NCI-H446 (cell line): ENCODE measurements at places on chromosomes 6 and 20.

DNA sequence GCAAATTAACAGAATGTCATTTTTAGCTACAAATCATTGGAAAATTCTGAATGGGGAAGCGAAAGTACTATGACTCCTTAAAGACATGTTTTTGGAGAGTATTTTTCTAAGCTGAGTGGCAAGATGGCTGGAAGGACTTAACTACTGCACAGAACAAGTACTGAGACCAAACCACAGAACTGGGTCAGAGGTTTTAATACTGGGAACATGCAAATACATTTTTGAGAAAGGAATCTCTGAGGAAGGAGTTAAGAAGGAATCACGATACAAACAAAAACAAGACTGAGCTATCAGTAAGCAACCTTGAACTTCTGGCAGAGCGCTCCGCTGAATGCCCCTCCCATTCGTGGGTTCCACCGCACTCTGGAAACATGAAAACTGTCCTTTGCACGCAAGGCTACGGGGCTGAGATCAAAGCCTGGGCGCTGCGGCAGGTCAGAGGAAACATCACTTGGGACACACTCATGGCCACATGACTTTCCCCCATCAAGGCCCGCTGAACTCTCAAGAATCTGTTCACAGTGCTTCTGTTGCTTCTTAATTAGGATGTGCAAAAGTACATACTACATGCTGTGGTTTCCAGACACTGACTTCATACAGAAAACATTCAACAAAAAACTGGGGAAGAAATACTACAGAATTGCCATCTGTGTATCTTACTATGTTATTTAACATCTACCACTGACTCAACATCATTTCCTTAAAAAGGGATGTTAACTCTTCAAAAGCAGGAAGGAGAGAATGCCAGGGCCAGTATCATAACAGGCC lies 27.8 kb downstream of the SLC23A2 start:
- no peak for DNase-seq

- DNase-seq, result no peak
Observed at GRCh38 chr6:110728501-110728900, 86.8 kb downstream of the CDK19 start.

- no peak for DNase-seq
Observed at GRCh38 chr6:51462896-51463295, 624.5 kb downstream of the PKHD1 start.

DNA sequence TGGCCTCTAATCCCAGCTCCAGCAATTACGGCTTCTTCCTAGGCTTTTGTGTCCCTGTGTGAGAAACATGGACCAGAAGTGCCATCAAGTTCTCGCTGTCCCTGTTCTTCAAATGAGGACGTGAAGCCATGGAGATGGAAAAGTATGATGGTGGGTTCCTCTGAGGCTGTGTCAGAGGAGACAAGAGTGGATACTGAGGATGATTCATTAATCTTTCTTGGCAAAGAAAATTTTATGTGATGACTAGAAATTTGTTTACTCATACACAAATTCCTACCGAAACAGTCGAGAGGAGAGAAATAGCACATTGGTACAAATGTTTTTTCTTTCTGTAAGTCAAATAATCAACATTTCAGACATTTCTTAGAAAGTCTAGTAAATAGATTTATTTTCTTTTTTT lies 35.0 kb upstream of the PNRC1 start:
- no peak for DNase-seq

DNA sequence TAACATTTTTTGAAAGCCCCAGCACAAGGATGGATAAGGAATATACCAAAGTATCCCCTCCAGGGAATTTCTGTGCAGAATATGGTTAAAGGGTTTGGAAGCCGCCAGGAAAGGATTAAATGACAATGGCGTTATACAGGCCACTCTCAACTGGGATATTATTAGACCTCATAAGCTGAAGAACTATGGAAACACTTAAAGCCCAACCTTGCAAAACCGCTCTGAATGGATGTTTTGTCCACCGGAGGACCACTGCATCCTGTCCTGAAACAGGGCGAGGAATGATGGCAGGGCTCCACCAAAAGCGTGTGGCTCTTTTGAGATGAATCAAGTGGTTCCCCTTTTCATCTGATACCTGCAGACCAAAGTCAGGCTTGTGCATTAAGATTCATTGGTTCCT lies 32.4 kb downstream of the NFATC2 start:
- no peak for DNase-seq

DNA sequence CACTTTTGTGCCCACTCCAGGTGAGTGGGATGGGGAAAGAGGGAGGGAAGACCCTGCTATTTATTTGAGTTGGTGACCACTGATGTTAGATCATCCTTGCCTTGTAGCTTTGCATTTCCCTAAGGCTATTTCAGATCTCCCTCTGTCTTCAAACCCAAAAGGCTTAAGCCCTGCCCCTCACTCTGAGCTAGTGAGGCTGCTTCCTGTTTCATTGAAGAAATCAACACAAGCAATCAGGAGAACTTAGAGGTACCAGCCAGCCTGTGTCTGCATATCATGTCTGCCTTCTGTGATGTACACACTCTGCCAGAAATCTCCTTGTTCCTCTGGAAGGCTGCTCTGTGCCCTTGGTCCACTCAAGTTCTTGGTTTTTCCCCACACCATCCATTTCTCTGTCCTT lies 135.3 kb downstream of the ARID1B start:
- no peak for DNase-seq

DNA sequence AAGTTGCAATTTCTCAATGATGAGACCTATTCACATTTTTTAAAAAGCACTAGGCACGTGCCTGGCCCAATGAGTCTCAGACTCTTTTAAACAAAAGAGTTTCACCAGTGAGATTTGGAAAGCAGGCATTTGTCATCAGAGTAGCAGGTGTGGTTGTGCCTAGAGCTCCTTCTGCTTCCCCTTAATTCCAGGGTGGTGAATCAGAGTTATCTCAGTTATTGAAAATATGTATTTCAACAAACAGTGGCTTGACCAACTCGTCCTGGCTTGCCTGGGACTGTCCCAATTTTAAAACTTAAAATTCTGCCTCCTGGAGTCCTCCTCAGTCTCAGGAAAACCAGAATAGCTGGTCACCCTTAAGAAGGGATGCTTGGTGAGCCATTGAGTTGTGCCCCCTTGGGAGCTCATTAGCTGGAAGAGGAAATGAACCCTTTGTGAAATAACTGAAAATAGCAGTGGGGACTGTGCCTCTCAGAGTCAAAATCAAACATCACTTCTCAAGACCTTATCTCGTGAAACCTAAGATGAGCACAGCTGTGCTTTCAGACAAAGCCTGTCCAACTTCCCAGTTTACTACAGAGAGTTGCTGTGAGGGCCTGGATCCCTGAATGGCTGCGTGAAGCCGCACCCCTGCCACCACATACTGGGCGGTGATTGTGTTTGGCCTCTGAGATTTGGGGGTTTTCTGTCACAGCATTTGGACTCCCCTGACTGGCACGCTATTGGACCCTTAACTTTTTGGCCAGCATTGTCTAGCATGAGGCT lies 116.3 kb downstream of the ANKRD60 start:
- DNase-seq, result no peak
